ENCODE measurements at places on chromosomes 7 and 10.

DNA sequence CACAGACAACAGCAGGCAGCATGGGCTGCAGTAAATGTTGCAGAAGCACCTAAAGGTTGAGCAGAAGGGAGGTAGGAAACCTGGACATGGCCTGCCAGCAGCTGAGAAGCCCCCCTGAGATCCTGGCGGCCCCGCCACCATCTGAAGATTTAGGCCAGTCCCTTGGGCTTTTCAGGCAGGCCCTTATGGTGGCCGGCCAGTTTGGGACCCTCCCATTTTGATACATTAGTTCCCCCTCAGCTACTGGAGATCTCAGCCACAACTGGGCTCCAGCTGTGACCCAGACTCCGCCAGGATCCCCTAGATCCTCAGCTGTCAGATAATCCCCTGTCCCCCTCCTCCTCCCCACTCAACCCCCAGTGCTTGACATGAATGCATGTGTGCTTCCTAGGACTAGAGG, 34.4 kb downstream of the ZNF783 start:
- DNase-seq = no peak

DNA sequence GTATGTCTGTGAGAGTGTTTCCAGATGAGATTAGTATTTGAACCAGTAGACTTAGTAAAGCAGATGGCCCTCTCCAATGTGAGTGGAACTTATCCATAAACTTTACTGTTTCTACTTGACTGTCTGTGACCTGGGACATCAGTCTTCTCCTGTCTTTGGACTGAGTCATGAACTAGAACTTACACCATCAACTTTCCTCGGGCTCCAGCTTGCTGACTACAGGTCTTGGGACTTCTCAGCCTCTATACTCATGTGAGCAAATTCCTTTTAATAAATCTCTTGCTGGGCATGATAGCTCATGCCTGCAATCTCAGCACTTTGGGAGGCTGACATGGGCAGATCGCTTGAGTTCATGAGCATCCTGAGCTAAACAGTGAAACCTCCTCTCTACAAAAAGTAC, 25.7 kb upstream of the WAPL start:
- DNase-seq = no peak

DNA sequence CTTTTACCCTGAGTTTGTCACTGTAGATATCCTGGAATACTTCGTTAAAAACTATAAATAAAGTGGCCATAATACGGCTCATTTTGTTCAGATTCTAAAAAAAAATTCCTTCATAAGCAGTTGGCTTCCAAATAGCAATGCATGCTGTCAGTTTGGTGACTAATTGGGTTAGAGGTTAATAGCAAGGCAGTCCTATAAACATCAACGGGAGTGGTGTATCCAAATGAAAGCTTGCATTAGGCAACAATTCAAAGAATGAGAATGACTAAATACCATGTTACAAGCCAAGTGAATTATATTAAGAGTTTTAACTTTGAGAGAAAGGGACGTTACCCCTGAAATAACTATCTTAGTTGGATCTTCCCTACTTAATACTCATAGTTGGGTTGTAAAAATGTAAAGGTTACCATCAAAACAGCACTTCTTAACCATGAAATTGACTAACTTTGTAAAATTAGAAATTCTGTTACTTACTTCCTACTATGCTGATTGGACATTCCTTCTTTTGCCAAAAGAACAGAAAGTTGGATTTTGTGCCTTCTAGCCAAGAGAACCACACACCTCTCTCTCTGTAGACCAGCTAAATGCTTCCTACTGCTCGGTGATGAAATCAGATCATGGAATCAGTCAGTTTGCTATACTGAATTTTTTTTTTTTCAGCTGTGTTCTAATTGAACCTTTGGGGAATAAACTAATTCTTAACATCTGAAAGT, 98.0 kb downstream of the KAT6B start:
- DNase-seq = no peak

DNA sequence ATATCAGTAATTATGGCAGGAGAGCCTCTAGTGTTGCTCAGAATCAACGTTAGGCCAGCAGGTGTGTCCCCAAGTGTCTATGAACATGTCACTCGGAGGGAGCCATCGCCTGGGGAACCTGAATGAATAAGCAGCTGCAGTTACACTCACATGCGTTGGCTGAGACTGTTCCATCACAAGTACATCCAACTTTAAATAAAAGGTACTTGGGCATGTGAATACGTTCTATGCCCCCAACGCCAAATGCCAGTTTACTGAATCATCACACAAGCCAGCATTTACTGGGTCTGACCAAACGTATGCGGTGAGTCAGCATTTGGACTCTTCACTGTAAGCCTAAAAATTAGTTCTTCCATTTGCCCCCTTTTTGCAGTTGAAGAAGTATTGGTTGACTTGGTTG, 207.6 kb upstream of the PLXNA4 start:
- no peak for DNase-seq

GRCh38 chr10:5659702-5660528, 6.5 kb downstream of the ASB13 start:
- no peak for DNase-seq

DNA sequence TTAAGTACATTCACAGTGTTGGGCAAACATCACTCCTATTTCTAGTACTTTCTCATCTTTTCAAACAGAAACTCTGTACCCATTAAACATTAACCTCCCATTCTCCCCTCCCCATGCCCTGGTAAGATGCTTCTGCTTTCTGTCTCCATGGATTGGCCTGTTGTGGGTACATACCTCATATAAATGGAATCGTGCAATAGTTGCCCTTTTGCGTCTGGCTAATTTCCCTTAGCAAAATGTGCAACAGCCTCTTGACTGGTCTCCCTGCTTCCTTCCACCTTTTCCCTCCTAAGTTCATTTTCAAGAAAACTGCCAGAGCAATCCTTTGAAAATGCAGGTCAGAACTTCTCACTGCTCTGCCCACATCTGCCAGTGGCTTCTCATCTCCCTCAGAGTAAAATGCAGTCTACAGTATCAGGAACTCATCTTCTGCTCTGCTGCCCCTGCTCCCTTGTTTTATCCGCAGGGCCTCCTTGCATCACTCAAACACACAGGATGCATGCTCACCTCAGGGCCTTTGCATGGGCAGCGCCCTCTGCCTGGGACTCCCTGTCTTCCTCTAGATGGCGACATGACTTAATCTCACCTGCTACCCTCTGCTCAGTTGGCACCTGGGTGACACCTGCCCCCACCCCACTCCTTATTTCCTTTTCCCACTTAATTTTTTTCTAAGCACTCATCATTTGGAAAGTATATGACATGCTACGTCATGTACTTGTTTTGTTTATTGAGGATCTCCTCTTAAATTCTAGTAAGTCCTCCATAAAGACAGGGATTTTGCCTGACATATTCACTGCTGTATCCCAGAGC, 44.3 kb upstream of the ECHDC3 start:
- no peak for DNase-seq

- DNase-seq = no peak
Measured at GRCh38 chr7:8719102-8719501, 285.7 kb downstream of the NXPH1 start.

- no peak for DNase-seq
Measured at GRCh38 chr7:14228341-14228740, 238.9 kb upstream of the ETV1 start.

DNA sequence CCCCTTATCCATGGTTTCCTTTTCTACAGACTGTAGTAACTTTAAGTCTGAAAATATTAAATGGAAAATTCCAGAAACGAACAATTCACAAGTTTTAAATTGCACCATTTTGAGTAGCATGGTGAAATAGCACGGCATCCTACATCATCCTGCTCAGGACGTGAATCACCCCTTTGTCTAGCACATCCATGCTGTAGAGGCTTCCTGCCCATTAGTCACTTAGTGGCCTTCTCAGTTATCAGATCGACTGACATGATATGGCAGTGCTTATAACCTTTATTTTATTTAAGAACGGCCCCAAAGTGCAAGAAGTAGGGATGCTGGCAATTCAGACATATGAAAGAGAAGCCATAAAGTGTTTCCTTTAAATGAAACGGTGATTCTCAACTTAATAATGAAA, 82.7 kb downstream of the CPXM2 start:
- DNase-seq = no peak

- no peak for DNase-seq
Measured at GRCh38 chr7:88269586-88269985, 37.1 kb downstream of the STEAP4 start.

DNA sequence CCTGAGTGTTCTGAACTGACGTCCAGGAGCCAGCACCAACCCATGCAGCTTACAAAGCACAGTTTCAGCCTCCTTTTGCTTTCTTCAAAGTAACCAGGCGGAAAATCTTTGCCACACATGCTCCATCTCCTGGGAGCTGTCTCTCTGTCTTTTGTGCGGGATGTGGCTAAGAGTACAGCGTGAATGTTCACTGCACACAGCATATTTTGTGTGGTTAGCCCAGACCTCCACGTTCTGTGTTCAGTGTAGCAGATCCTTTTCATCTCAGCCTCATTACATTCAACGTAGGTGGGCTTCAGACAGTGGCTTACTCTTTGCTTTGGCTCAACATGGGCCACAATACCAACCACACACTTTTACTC, 200.8 kb downstream of the TNS3 start:
- DNase-seq = no peak

- no peak for DNase-seq
Measured at GRCh38 chr7:36264123-36264801, 111.2 kb downstream of the EEPD1 start.

DNA sequence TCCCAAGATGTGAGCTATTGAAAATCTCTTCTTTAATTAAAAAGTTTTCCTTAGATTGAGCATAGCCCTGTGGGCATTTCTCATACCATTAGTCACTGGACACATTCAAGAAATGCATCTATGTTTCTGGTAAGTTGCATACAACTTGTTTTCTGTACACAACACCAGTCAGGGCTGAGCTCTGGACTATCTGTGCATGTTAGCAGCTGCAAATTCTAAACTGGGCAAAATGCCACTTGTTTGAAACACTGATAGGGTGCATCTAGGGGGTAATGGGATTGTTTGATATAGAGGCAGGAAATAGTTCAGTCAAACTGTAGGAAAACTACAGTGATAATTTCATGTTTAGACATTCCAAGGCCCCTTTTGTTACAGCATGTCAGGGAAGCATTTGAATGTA, 145.6 kb upstream of the NPY start:
- no peak for DNase-seq

GRCh38 chr7:595621-596010, 76.0 kb upstream of the PDGFA start:
- no peak for DNase-seq

DNA sequence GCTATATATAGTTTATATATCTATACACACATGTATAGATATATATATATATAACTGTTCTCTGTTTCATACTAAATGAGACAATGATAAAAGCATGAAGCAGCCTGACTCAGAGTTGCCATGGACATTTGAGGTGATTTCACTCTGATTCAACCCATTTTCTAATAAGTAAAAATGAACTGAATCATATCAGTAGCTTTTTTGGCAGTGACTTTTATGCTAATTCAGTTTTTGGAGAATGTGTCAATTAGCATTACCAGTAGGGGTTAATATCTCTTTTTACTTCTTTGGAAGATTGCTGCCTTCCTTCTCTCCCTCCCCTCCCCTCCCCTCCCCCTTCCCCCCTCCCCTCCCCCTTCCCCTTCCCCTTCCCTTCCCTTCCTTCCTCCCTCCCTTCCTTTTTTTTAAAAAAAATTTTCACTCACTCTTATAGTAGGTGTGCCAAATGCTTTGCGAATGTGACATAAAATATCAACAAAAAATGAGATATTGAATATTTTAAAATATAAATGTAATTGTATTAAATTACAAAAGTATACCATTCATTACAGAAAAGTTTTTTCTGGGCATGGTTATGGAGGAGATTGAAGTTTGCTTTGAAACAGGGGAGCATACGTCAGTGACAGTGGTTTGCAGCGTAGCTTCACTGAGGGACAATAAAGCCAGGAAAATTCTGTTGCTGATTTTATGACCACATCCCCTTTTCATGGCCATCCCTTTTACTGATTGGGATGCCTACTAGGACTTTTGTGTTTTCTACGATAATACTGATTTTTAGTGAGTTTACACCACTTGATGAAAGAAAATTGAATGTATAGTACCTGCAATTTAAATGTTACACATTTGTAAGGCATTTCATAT, 64.0 kb upstream of the KLF6 start:
- no peak for DNase-seq

- DNase-seq = no peak
Measured at GRCh38 chr10:120431251-120431651, 25.8 kb upstream of the PLPP4 start.

GRCh38 chr7:79091661-79092060, 361.8 kb downstream of the MAGI2 start:
- DNase-seq = no peak

DNA sequence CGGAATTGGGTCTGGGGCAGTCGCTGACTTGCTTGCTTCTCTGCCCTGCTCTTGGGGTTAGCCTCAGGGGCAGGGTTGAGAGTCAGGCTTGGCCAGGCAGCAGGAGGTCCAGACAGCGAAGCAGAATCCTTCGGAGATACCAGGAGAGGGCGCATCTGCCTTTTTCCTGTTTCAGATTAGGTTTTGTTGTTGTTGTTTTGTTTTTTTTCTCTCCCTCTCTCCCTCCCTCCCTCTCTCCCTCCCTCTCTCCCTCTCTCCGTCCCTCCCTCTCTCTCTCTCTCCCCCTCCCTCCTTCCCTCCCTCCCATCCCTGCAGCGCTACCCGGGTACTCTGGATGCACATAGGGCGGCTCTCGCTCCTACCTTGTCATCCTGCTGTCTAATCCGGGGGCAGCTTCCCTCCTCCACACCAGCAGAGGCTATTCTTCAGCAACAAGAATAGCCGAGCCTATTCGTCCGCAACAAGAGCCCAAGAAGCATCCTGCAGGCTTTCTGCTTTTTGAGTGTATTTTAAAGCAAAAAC, 758 bp upstream of the OPTN start:
- DNase-seq = no peak

DNA sequence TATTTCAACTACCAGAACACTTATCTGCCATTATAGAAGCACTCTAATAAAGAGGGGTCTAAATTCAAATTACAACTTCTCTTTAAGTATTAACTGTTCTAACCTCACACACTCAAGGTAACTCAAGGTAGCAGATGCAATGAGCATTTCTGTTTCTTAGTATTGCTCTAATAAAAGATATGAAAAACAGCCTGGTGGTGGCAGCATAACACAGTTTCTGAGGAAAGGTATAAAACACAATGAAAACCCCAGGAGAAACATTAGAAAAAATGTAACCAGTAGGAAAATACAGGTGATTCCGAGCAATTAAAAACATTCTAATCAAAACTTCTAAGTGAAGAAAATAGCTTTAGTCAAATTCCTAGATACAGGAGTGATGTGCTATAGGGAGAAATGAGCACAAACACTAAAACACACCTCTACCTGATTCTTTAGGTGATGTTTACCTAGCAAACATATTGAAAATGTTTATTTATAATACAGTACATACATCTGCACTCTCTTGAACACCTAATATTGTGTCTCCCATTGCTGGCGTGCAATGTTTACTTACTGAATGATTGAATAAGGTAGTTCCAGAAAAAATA, 3.5 kb downstream of the MKRN1 start:
- DNase-seq = no peak

- DNase-seq = no peak
Measured at GRCh38 chr7:114086537-114086913, 167.7 kb upstream of the PPP1R3A start.

GRCh38 chr7:136174477-136175125, 197.4 kb upstream of the MTPN start:
- no peak for DNase-seq
